ENCODE measurements at places on chromosomes 13 and 19.
A peak's percentile ranks its signal among the peaks of the same experiment; 100 is the strongest.

DNA sequence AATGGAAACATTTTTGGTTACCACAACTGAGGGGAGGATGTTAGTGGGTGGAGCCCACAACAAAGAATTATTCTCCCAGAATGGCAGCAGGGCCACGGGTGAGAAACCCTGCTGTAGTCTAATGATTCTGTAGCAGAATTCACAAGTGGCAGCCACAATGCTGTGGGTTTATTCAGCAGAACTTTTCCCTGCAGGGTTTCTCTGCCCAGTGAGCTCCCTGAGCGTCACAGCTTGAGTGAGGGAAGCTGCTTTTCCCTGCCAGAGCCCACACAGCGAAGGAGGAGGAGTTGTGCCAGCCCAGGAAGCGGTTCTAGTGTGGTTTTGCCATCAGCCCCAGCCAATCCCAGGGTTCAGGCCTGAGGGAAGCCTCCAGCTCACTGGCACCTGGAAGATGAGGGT lies 4.4 kb downstream of the ATP12A start:
- no peak for DNase-seq
- H3K36me3 ChIP-seq = no peaks in the 10 kb centered on the region
- H3K27me3 ChIP-seq = peaks cover 20% of the 10 kb centered on the region
- H3K4me1 ChIP-seq = peaks cover 12% of the 10 kb centered on the region
- no peak overlapping the region for H3K27ac ChIP-seq

- no peak for DNase-seq
- peaks cover 3% of the 10 kb centered on the region for H3K4me1 ChIP-seq
- H3K4me3 ChIP-seq = no peak overlapping the region
These were observed 6.2 kb downstream of the EFNA2 start for GRCh38 chr19:1291761-1292418.

GRCh38 chr19:38003438-38004185 lies 96.6 kb downstream of the SIPA1L3 start:
- peak overlapping the region; percentile 48 for H3K4me3 ChIP-seq
- peaks cover 40% of the 10 kb centered on the region for H3K4me1 ChIP-seq
- peak; percentile 80 for DNase-seq

DNA sequence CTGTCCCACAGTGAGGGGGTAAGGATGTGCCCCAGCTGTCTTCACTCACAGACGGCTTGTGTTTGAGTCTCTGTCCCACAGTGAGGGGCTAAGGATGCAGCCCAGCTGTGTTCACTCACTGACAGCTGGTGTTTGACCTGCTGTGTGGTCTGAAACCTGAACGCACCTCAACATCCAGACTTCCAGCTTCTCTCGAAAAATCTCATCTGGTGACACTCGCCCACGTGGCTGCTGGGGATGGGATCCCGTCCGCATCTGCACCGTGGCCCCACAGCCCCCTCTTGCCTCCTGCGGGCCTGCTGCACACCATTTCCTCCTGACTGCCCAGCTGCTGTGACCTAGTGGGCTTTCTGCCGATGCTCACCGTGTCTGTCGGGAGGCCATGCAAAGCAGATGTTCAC lies 27.3 kb downstream of the CHAF1A start:
- no peaks in the 10 kb centered on the region for H3K27me3 ChIP-seq
- H3K4me1 ChIP-seq = peaks cover 22% of the 10 kb centered on the region
- H3K4me3 ChIP-seq = no peak overlapping the region
- no peak overlapping the region for H3K27ac ChIP-seq
- H3K36me3 ChIP-seq = peaks cover 39% of the 10 kb centered on the region

- no peak overlapping the region for H3K4me3 ChIP-seq
- no peak for DNase-seq
- no peaks in the 10 kb centered on the region for H3K4me1 ChIP-seq
These were observed 12.0 kb upstream of the CRTC1 start for GRCh38 chr19:18671303-18672043.

DNA sequence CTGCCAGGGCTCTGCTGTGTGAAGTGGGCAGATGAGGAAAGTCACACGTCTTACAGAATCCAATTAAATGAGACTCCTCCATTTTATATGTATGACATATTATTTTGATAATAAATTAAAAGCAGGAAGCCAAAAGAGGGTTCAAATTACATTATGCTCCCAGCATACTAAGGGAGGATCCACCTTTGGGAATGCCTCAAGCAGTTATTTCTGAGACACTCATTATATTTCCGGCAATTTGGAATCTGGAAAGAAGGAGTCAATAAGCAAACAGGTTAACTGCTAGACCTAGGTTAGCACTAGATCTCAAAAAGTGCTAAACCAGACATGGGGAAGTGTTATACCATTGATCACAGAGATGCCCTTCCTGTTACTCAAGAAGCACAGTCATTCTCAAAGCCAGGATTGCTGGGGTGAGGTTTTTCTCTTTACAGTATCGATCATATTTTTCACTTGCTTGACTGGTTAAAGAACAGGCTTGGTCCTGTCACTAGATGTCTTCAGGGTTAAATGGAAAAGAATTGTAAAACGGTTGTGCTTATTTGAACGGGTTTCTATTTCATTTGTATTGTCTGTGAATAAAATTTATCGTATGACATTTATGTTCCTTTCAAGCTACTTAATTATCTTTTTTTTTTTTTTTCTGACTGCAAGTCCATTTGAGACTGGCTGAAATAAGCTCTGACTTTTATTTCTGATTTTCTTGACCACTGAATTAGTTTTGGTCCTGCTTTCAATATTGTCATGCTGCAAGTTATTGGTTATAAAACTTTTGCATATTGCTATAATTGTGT lies 523.2 kb downstream of the KLF12 start:
- no peak for DNase-seq
- no peaks in the 10 kb centered on the region for H3K36me3 ChIP-seq
- H3K4me3 ChIP-seq = no peak overlapping the region
- no peak overlapping the region for H3K27ac ChIP-seq
- no peaks in the 10 kb centered on the region for H3K27me3 ChIP-seq

DNA sequence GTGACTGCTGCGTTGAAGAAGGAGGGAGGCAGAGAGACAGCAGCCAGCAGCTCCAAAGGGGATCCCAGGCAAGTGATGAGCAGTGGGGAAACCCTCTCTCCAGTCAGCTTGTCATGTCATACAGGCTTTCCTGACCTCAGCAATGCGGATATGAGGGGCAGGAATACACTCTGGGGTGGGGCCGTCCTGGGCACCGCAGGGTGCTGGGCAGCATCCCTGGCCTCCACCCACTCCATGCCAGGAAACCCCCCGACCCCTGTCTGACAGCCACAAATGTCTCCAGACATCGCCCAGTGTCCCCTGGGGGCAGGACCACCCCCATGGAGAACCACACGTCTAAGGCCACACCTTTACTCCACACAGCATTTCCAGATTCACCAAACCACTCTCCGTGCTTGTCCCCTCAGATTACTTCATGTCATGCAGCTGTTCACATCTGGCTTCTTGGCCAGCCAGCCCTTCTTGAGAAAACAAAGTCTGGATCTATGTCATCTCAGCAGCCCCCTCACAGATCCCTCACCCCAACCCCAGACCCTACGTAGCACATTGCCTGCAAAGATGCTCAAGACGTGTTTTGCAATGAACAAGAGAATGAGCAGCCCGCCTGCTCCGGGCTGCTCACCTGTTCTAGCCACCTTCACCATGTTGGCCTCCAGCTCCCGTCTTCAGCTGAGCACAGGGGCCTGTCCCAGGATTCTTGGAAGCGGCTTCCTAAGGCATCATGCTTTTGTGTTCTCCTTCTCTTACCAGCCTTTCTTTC lies 46.5 kb downstream of the RFX2 start:
- H3K27me3 ChIP-seq = no peaks in the 10 kb centered on the region
- peak overlapping the region; percentile 29 for H3K4me3 ChIP-seq
- H3K4me1 ChIP-seq = peaks cover 98% of the 10 kb centered on the region
- DNase-seq = no peak
- peak overlapping the region; percentile 96 for H3K27ac ChIP-seq
- H3K36me3 ChIP-seq = no peaks in the 10 kb centered on the region

DNA sequence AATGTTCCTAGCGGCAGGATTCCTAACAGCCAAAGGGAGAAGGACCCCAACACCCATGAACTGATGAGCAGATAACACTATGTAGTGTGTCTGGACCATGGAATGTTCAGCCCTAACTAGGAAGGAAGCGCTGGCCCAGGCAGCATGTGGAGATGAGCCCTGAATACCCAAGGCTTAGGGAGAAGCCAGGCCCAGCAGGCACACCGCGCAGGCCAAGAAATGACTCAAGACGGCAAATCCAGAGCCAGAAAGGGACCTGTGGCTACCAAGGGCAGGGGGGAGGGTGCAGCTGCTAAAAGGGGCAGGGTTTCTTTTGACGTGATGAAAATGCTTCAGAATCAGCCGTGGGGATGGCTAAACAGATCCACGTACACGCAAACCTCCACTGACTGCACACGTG lies 20.7 kb upstream of the TINCR start:
- H3K27me3 ChIP-seq = no peaks in the 10 kb centered on the region
- no peak for DNase-seq
- H3K27ac ChIP-seq = no peak overlapping the region
- peaks cover 83% of the 10 kb centered on the region for H3K36me3 ChIP-seq
- no peaks in the 10 kb centered on the region for H3K4me1 ChIP-seq
- H3K4me3 ChIP-seq = no peak overlapping the region

DNA sequence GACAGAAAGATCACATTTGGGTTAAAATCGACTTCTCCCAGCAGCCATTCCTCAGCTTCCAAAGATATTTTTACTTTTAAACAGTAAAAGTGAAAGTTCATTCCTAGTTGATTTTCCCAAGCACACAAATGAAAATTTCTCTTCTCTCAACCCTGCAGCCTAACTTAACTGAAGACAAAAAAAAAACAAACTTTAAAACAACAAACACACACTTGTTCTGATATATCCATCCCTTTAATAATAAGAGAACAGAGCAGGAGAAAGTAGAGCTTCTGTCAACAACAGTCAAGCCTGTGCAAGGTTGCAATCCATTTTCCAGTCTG lies 72.9 kb downstream of the STK24 start:
- peaks cover 4% of the 10 kb centered on the region for H3K36me3 ChIP-seq
- H3K4me3 ChIP-seq = no peak overlapping the region
- H3K27ac ChIP-seq = no peak overlapping the region
- no peaks in the 10 kb centered on the region for H3K27me3 ChIP-seq
- DNase-seq = no peak

GRCh38 chr19:43765109-43765876 lies 10.5 kb upstream of the SMG9 start:
- no peaks in the 10 kb centered on the region for H3K36me3 ChIP-seq
- H3K4me1 ChIP-seq = peaks cover 36% of the 10 kb centered on the region
- DNase-seq = no peak
- H3K4me3 ChIP-seq = no peak overlapping the region
- no peaks in the 10 kb centered on the region for H3K27me3 ChIP-seq

DNA sequence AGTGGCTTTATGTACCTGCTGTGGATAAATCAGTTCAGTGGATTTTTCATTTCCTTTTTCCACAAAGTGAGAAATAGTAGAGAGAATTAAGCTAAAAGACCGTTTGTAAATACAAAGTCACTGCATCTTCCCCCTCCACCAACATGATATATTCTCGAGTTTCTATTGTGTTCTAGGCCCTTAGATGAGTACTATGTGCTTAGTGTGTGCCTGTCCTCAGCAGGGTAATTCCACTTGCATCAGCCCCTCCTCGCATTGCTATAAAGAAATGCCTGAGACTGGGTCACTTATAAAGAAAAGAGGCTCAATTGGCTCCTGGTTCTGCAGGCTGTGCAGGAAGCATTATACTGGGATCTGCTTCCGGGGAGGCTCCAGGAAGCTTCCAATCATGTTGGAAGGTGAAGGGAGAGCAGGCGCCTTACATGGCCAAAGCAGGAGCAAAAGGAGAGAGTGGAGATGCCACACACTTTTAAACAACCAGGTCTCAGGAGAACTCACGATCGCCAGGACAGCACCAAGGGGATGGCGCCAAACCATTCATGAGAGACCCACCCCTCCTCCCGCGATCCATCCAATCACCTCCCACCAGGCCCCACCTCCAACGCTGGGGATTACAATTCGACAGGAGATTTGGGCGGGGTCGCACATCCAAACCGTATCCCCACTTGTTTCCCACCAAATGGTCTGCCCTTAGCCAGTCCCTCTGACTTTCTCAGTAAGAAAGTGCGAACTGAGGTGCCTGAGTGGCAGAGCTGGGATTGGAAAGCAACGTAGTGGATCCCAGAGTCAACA lies 102.3 kb upstream of the ABCC4 start:
- no peak overlapping the region for H3K27ac ChIP-seq
- peaks cover 8% of the 10 kb centered on the region for H3K4me1 ChIP-seq
- DNase-seq = no peak
- H3K4me3 ChIP-seq = peak overlapping the region; percentile 40
- H3K27me3 ChIP-seq = no peaks in the 10 kb centered on the region
- no peaks in the 10 kb centered on the region for H3K36me3 ChIP-seq

DNA sequence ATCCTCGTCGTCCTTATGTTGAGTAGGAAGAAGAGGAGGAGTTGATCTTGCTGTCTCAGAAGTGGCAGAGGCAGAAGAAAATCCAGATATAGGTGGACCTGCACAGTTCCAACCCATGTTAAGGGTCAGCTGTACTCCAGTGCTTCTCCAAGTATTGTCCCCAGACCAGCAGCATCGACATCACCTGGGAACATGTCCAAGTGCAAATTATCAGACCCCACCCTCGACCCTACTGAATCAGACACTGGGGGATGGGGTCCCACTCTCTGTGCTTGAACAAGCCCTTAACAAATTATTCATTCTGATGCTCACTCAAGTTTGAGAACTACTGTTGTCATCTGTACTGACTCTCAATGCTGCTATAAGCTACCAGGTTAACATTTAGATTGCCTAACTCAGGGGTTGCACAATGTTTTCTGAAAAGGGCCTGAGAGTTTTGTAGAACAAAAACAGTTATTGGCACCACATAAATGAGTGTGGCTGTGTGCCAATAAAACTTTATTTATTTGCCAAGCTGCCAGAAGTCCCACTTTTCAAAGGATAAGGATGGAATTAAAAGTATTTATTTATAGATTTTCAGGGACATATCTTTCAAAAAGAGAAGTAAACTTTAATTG lies 226.7 kb upstream of the IPO5 start:
- H3K27ac ChIP-seq = no peak overlapping the region
- H3K4me1 ChIP-seq = peaks cover 7% of the 10 kb centered on the region
- DNase-seq = no peak
- H3K4me3 ChIP-seq = no peak overlapping the region

DNA sequence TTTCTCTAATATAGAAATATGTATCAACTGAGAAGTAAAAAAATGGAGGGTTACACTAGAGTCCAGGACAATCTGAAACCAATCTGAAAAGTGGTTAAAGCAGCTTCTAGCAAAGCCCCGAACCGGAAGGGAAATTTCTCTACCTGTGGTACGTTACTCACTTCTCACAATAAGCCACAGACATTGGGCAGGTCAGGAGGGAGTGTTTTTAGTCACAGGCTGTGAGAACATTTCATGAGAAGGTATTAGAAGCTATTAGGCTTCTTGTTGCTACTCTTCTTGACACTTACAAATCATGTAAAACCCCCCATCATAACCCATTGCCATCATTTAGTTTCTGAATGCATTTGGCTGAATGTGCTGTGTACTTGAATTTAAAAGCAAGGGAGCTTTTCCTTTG lies 120.9 kb downstream of the NUFIP1 start:
- H3K27ac ChIP-seq = no peak overlapping the region
- DNase-seq = no peak
- no peak overlapping the region for H3K4me3 ChIP-seq

All from lower lobe of right lung (tissue), 2 donors.